H1 (cell line): ENCODE measurements at places on chromosomes 12 and 14. TPM values are rescaled to one million over a fixed set of nuclear protein-coding genes. Genes with fewer than 3 reads are reported as not detected.

CERS5 gene
- polyA plus RNA-seq: 75.8 and 119 TPM in 2 replicates

OTX2 gene
- polyA plus RNA-seq: 145 and 155 TPM in 2 replicates

LMO3 gene
- polyA plus RNA-seq: 4.6 and 4.7 TPM in 2 replicates

FIGNL2 gene
- 7.1 and 10.9 TPM in 2 replicates for polyA plus RNA-seq

ST8SIA1 gene
- polyA plus RNA-seq: 1.6 and 1.9 TPM in 2 replicates

TAS2R42 gene
- not detected in 2 replicates for polyA plus RNA-seq

APOF gene
- polyA plus RNA-seq: not detected in 2 replicates

LALBA gene
- not detected in 2 replicates for polyA plus RNA-seq

DBX2 gene
- 0.05 and 0.06 TPM in 2 replicates for polyA plus RNA-seq

MAP1LC3B2 gene
- polyA plus RNA-seq: 0.39 TPM in 2 replicates

CLEC9A gene
- not detected in 2 replicates for polyA plus RNA-seq

DNA sequence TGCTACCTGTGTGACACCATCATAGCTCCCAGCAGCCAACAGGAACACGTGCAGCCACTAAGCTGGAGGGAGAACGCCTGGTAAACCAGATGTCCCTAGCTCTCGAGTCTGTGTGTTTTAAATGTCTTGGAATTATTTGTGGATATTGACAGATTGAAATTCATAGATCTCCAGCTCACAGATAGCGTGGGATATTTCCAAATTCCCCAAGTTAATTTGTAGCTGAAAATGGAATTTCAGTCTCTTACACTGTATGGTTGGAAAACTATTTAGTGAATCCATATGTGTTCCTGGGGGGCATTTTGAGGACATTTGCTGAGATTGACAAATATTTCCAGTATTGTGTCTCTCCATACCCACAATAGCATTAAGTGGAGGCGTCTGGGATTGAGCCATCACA lies 618.6 kb upstream of the TMEM132C start:
- DNase-seq: no peak

- no peak for DNase-seq
These were observed 16.4 kb upstream of the PUS1 start for GRCh38 chr12:131912518-131913274.

GRCh38 chr12:45970391-45970790 lies 20.0 kb downstream of the SCAF11 start:
- DNase-seq: no peak

GRCh38 chr12:4089956-4090355 lies 183.6 kb upstream of the CCND2 start:
- DNase-seq: no peak

GRCh38 chr14:51460011-51460410 lies 191.7 kb upstream of the FRMD6 start:
- DNase-seq: no peak

GRCh38 chr14:27305441-27305945 lies 707.7 kb upstream of the NOVA1 start:
- DNase-seq: no peak

DNA sequence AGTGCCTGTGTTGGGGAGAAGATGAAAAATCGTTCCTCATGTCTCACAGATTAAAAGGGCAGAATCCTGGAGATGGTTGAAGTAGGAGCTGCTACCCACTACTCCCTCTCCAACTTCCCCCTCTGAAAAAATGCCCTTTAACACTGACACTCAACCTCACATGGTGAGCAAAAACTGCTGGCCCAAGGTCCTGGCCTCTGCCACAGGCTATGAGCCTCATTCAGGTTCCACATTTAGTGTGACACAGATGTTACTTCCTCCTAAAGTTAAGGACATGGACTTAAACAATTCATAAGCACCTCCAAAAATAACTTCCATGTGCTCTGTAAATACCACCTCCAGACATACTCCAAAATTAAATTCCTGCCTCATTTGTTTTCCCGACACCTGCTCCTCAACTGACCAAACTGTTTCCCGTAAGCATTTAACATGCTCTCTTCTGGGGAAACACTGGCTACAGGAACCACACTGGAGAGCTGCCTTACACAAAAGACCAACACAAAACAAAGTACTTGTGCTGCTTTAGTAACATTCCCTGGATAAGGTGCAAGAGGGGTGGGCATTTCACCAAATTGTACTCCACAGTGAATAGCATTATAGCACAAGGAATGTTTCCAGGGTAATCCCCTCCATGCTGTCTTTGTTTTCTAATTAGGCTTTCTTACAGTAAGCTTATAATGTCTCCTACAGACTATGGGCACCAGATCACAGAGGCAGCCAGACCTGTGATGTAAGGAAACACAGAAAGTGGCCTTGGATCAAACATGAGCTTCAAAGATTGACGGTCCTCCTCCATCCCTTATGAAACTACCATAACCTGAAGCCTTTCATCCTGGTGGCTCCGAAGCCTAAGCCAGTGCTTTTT lies 57.0 kb downstream of the PHLDA1 start:
- no peak for DNase-seq

- DNase-seq: no peak
These were observed 48.3 kb downstream of the EML1 start for GRCh38 chr14:99841436-99842071.

GRCh38 chr12:31950088-31950487 lies 9.1 kb upstream of the RESF1 start:
- DNase-seq: no peak

GRCh38 chr14:59419303-59419702 lies 45.9 kb downstream of the GPR135 start:
- no peak for DNase-seq

DNA sequence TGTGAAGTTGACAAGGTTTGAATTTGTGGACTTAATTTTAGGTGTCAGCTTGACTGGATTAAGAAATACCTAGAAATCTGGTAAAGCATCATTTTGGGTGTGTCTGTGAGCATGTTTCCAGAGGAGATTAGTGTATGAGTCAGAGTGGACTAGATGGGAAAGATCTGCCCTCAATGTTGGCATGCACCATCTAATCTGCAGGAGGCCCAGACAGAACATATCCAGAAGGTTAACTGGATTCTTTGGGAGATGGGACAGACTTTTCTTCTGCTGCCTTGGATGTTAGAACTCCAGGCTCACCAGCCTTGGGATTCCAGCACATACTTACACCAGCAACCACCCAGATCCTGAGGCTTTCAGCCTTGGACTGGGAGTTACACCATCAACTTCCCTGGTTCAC lies 14.1 kb downstream of the SGPP1 start:
- DNase-seq: no peak

DNA sequence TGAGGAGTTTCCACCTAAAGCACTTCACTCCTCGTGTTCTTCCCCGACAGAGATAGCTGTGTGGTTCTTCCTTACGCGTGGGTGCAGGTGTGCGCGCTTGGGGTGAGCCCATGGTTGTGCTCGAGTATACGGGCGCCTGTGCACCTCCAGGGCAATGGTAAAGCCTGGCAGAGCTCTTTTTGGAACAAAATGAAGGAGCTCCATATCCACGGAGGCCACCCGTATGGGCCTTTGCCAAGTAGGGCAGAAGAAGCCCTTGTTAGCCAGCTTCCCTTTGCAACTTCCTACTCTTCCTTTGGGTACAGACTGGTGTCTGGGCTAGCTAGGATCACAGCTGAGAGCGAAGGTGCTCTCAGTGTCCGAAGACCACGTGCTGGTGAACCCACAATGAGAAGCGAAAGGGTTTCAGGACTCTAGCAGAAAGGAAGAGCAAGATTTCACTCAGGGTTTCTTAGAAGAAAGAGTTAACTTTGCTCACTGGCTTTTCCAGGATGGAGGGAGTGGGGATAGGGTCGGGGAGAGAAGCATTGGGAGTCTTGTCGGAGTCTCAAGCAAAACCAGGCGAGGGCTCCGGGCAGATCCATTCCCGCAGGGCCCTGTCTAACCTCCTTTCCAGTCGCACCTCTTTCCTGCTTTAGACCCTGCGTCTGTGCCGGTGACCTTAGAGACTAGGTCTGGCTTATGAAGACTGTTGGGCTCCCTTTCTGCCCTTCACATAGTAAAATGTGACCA lies 960 bp upstream of the LRFN5 start:
- DNase-seq: peak; percentile 82

DNA sequence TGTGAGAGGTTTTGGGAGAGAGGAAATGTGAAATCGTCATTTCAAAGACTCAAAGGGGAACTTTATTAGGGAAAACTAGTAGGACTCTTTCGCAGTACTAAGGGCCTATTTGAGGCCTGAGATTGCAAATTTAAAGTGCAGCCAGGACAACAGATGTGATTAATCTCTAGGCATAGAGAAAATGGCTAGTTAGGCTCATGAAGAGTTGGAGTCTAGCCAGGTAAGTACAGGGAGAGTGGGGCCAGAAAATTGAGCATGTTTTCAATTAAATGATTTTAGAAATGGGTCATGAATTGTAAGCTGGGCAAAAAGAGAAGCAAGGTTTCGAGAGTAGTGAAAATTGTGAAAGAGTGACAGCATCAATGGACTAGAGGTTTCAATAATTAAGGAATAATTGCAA lies 91.9 kb upstream of the LMNTD1 start:
- no peak for DNase-seq

- no peak for DNase-seq
These were observed 96.1 kb downstream of the ZFC3H1 start for GRCh38 chr12:71567537-71567936.

- DNase-seq: no peak
These were observed 16.7 kb downstream of the KMT2D start for GRCh38 chr12:49043856-49044258.

GRCh38 chr12:4448943-4449850 lies 3.6 kb upstream of the FGF6 start:
- DNase-seq: no peak
